Stimulated activated CD4-positive, alpha-beta T cell treated with anti-CD3 and anti-CD28 coated beads, Interleukin-1b, Interleukin-23, amount 100 ng/mL, for 1 hour (primary cell): ENCODE measurements at places on chromosomes 2 and 18.

GRCh38 chr2:96301865-96302264 lies 3.5 kb downstream of the SNRNP200 start:
- no peak for DNase-seq

GRCh38 chr2:143397884-143398614 lies 268.8 kb downstream of the ARHGAP15 start:
- DNase-seq, result no peak

DNA sequence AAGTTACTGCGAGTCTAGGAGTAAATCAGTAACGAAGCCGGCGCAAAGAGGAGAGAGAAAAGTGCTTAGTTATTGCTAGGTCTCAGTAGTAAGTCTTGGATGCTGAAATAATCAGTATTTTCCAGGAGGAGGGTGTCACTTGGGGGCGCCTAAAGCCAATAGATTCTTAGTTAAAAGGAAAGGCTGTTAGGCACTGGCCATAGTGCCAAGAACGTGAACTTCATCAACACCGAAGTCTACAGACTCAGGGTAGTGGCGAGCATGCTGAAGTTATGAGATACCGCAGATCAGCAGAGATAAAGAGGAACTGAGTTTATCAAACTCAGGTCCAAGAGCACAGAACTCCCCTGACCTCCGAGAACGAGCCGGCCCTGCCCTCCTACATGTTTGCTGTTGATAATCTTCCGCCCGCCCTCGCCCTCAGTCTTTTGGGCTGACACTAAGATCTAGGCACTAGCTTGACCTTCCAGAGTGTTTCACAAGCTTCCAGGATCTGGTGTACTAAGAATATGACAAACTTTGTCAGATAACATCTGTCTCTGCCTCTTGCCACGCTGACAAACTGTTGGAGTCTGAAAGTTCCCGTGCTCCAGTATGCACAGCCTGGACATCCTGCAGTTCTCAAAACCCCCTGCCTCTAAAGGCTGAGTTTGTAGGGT lies 49.2 kb downstream of the CYB5A start:
- no peak for DNase-seq

- DNase-seq, result no peak
These were observed 55.6 kb upstream of the CCDC85A start for GRCh38 chr2:56128235-56128634.

DNA sequence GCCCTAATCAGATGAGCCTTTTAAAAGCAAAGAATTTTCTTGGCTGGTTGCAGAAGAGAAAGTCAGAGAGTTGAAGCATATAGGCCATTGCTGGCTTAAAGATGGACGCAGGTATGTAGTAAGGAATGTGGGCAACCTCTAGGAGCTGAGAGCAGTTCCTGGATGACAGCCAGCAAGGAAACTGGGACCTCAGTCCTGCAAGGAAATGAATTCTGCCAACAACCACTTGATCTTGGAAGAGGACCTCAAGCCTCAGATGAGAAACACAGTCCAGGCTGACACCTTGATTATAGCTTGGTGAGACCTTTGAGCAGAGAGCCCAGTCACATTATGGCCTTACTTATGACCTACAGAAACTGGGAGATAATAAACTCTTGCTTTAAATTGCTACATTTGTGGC lies 15.7 kb downstream of the PHOSPHO2 start:
- no peak for DNase-seq

DNA sequence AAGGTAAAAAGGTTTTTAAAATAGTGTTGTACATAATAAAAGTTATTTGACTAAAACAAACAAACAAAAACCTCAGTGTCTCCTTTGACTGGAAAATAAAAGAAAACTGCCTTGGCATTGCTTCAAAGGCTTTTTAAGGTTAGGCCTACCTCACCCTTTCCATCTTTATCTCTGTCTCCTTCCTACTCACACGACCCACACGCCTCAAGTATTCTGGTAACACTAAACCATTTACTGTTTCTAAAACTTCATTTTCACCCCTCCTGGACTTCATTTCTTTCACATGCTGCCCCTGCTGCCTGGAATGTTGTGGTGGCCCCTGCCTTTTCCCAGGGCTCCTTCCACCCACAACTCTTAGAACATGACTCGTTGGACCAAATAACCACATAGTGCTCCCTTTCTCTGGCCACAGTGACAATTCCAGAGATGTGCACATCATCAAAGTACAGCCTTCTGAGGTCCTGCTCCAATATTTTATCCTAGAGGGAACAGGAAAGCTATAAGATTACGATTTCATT lies 54.0 kb downstream of the ERBB4 start:
- no peak for DNase-seq
